IMR-90 (cell line): ENCODE measurements at places on chromosomes 3 and 15. TPM values are rescaled to one million over a fixed set of nuclear protein-coding genes. Genes with fewer than 3 reads are reported as not detected.

The STRC gene
- not detected in 2 replicates for total RNA-seq

The GOLIM4 gene
- 71.2 and 90.0 TPM in 2 replicates for total RNA-seq

The CASR gene
- not detected in 2 replicates for total RNA-seq

The COLQ gene
- under 0.01 and 0.18 TPM in 2 replicates for total RNA-seq

The MITF gene
- 13.3 and 16.7 TPM in 2 replicates for total RNA-seq

The IGSF10 gene
- total RNA-seq: under 0.01 TPM in 2 replicates

The ATP13A3 gene
- 154 and 284 TPM in 2 replicates for total RNA-seq

The NEK4 gene
- 16.9 and 24.7 TPM in 2 replicates for total RNA-seq

The CSPG4 gene
- total RNA-seq: 12.4 and 14.7 TPM in 2 replicates

The UQCC5 gene
- total RNA-seq: 1.1 and 1.4 TPM in 2 replicates

The CELF6 gene
- not detected in 2 replicates for total RNA-seq

The SRGAP3 gene
- total RNA-seq: 1.1 and 1.4 TPM in 2 replicates

The STRIT1 gene
- not detected in 2 replicates for total RNA-seq

The TRIM69 gene
- 7.7 and 8.1 TPM in 2 replicates for total RNA-seq

The KLHDC8B gene
- total RNA-seq: 16.1 and 16.5 TPM in 2 replicates

The SEMA3G gene
- total RNA-seq: not detected in 2 replicates

- no peaks in the 10 kb centered on the region for H3K36me3 ChIP-seq
- no peaks in the 10 kb centered on the region for H3K27me3 ChIP-seq
- H3K4me3 ChIP-seq: no peak overlapping the region
- DNase-seq: peak; percentile 55
- H3K4me1 ChIP-seq: peaks cover 19% of the 10 kb centered on the region
- peak overlapping the region; percentile 19; the same call in 1 of the 2 replicates for H3K27ac ChIP-seq
These were observed 29.1 kb upstream of the RASA2 start for GRCh38 chr3:141457624-141458236.

- H3K4me3 ChIP-seq: no peak overlapping the region
- no peaks in the 10 kb centered on the region for H3K4me1 ChIP-seq
- DNase-seq: no peak
- H3K27me3 ChIP-seq: peaks cover 2% of the 10 kb centered on the region
These were observed 100.4 kb downstream of the IMPG2 start for GRCh38 chr3:101219842-101220560.

- peaks cover 14% of the 10 kb centered on the region for H3K4me1 ChIP-seq
- no peak overlapping the region for H3K4me3 ChIP-seq
- no peaks in the 10 kb centered on the region for H3K27me3 ChIP-seq
These were observed 280.4 kb downstream of the ULK4 start for GRCh38 chr3:41681479-41681878.

DNA sequence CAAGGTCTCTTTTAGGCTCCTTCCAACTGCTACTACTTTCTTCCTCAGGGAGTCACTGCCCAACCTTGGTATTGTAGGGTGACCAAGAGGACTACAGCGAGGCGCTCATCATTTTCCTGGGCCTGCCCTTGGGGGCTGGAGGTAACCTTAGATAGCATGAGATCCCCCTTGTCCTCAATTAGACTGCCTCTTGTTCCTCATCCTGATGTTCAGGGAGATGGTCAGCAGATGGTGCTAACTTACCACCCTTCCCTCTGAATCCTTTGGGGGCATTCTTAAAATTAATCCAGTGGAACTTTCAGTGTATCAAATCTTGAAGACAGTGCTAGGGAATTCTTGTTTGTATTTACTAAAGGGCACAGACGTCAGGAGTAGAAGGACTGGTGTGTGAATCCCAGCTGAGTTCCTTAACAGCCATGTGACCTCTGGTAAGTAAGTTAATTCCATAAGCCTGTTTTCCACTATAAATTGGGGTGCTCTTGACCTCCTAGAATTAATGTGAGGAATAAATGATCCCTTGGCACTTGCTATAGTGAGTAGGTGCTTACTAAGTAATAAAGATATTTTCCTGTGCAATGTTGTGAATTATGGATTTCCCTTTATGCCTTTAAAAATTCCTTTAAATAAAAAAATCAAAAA, 4.1 kb upstream of the CLPX start:
- no peaks in the 10 kb centered on the region for H3K4me1 ChIP-seq
- no peaks in the 10 kb centered on the region for H3K36me3 ChIP-seq
- no peak overlapping the region for H3K27ac ChIP-seq
- no peak overlapping the region for H3K4me3 ChIP-seq

- no peaks in the 10 kb centered on the region for H3K36me3 ChIP-seq
- H3K27me3 ChIP-seq: no peaks in the 10 kb centered on the region
- no peak overlapping the region for H3K27ac ChIP-seq
- H3K4me1 ChIP-seq: peaks cover 24% of the 10 kb centered on the region
- H3K4me3 ChIP-seq: no peak overlapping the region
- DNase-seq: peak; percentile 87
These were observed 76.5 kb downstream of the CD200R1L start for GRCh38 chr3:112770032-112770626.

- H3K36me3 ChIP-seq: no peaks in the 10 kb centered on the region
- H3K4me1 ChIP-seq: peaks cover 2% of the 10 kb centered on the region; the same call in 1 of the 2 replicates
- H3K27me3 ChIP-seq: peaks cover 72% of the 10 kb centered on the region
- no peak for DNase-seq
These were observed 3.3 kb downstream of the CHRD start for GRCh38 chr3:184383033-184383740.

DNA sequence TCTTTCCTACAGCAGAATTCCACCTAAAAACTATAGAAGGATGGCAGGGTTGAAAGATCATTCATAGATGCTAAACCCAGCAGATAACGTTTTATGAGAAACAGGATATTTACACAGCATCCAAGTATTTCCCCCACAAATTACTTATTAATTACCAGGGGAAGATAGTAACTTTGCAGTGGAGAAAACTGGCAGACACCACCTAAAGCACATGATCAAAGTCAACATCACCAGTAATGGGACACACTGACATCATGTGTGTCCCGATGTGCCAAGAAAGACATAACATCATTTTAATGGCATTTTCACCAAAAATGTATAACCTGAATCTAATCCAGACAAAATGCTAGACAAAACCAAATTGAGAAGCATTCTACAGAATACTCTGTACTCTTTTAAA, 220.4 kb upstream of the THBS1 start:
- H3K27ac ChIP-seq: no peak overlapping the region
- peaks cover 22% of the 10 kb centered on the region for H3K4me1 ChIP-seq
- no peaks in the 10 kb centered on the region for H3K27me3 ChIP-seq
- H3K36me3 ChIP-seq: no peaks in the 10 kb centered on the region
- no peak for DNase-seq
- H3K4me3 ChIP-seq: no peak overlapping the region

GRCh38 chr3:57973715-57974477, 34.3 kb upstream of the FLNB start:
- peak overlapping the region; percentile 47 for H3K27ac ChIP-seq
- peaks cover 25% of the 10 kb centered on the region for H3K4me1 ChIP-seq
- no peaks in the 10 kb centered on the region for H3K36me3 ChIP-seq
- H3K27me3 ChIP-seq: no peaks in the 10 kb centered on the region

- no peaks in the 10 kb centered on the region for H3K27me3 ChIP-seq
- DNase-seq: peak; percentile 28
- peaks cover 3% of the 10 kb centered on the region; the same call in 1 of the 2 replicates for H3K4me1 ChIP-seq
- no peaks in the 10 kb centered on the region for H3K36me3 ChIP-seq
- no peak overlapping the region for H3K27ac ChIP-seq
These were observed 399.6 kb downstream of the NAALADL2 start for GRCh38 chr3:175258763-175259162.

DNA sequence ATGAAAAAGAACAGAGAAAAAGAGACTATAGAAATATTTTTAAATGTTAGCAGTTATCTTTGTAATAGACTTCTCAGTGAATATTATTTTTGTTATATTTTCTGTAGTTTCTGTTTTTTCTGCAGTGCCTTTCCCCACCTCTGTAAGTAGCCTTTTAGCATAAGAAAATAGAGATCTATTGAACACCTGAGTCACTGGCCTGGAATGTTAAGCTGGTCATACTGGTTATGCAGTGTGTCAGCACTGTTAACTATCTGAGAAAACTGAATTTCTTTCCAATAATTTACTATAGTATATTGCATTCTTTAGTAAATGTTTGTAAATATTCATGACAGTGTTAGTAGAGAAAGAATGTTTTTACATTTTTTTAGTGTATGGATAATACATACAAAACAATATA, 79.8 kb downstream of the NECTIN3 start:
- no peaks in the 10 kb centered on the region for H3K27me3 ChIP-seq
- no peak overlapping the region for H3K4me3 ChIP-seq
- peaks cover 3% of the 10 kb centered on the region for H3K4me1 ChIP-seq
- DNase-seq: peak; percentile 84
- H3K27ac ChIP-seq: no peak overlapping the region

- no peaks in the 10 kb centered on the region for H3K27me3 ChIP-seq
- no peak overlapping the region for H3K27ac ChIP-seq
- no peaks in the 10 kb centered on the region for H3K36me3 ChIP-seq
- DNase-seq: peak; percentile 18
These were observed 18.3 kb upstream of the ACTC1 start for GRCh38 chr15:34813446-34814190.

- DNase-seq: peak; percentile 61
- H3K27ac ChIP-seq: no peak overlapping the region
- H3K36me3 ChIP-seq: peaks cover 30% of the 10 kb centered on the region
- no peaks in the 10 kb centered on the region for H3K27me3 ChIP-seq
- H3K4me1 ChIP-seq: peaks cover 30% of the 10 kb centered on the region
- no peak overlapping the region for H3K4me3 ChIP-seq
These were observed 47.7 kb downstream of the CMSS1 start for GRCh38 chr3:99865321-99865720.

GRCh38 chr3:179116816-179117215, 31.3 kb upstream of the PIK3CA start:
- no peaks in the 10 kb centered on the region for H3K36me3 ChIP-seq
- no peaks in the 10 kb centered on the region for H3K27me3 ChIP-seq
- peaks cover 12% of the 10 kb centered on the region for H3K4me1 ChIP-seq
- H3K27ac ChIP-seq: no peak overlapping the region

- H3K4me3 ChIP-seq: no peak overlapping the region
- DNase-seq: peak; percentile 68
- peak overlapping the region; percentile 29; the same call in 1 of the 2 replicates for H3K27ac ChIP-seq
- H3K4me1 ChIP-seq: peaks cover 3% of the 10 kb centered on the region; the same call in 1 of the 2 replicates
- no peaks in the 10 kb centered on the region for H3K27me3 ChIP-seq
These were observed 348.2 kb downstream of the NAALADL2 start for GRCh38 chr3:175207361-175207760.

DNA sequence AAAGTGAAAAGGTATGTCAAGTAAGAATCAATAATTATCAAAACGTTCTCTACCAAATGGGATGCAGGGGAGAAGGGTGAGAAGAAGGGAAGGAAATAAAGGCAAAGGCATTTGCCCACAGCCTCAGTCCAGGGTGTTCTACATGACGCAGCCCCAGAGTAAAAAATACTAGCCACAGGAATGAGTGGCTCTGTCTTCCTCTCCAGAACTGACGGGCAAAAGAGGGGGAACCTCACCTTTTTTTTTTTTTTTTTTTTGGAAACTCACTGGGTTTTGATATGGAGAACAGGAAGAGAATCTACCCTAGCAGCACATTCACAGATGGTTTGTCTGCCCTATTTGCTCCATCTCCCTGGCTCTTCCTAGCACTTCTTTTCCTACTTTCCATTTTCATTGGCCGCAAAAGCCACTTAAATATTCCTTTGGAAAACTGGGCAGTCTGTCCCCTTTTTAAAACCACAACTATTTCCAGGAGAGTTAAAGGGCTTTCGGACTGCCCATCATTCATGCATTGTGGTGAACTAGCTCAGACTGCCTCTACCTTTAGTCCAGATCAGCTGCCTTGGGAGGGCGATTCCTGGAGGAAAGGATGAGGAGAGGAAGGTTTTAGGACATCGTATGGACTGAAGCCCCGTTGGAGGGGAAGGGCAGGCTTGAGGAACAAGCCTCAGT, 28.2 kb downstream of the B3GNT5 start:
- no peaks in the 10 kb centered on the region for H3K36me3 ChIP-seq
- DNase-seq: no peak
- H3K4me1 ChIP-seq: peaks cover 2% of the 10 kb centered on the region
- no peaks in the 10 kb centered on the region for H3K27me3 ChIP-seq
- no peak overlapping the region for H3K4me3 ChIP-seq
- H3K27ac ChIP-seq: no peak overlapping the region

- no peak overlapping the region for H3K4me3 ChIP-seq
- peak; percentile 39 for DNase-seq
- no peaks in the 10 kb centered on the region for H3K27me3 ChIP-seq
- H3K36me3 ChIP-seq: no peaks in the 10 kb centered on the region
- H3K27ac ChIP-seq: no peak overlapping the region
- H3K4me1 ChIP-seq: peaks cover 3% of the 10 kb centered on the region; the same call in 1 of the 2 replicates
These were observed 185.6 kb downstream of the PLCL2 start for GRCh38 chr3:17070161-17070959.

DNA sequence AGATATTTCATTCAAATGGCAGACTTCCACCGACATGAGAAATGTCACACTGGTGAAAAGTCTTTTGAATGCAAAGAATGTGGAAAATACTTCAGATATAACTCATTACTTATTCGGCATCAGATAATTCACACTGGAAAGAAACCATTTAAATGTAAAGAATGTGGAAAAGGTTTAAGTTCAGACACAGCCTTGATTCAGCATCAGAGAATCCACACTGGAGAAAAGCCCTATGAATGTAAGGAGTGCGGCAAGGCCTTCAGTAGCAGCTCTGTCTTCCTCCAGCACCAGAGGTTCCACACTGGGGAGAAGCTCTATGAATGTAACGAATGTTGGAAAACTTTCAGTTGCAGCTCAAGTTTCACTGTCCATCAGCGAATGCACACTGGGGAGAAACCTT, 8.6 kb upstream of the ZNF621 start:
- H3K4me3 ChIP-seq: no peak overlapping the region
- DNase-seq: peak; percentile 31
- no peaks in the 10 kb centered on the region for H3K36me3 ChIP-seq
- H3K27ac ChIP-seq: no peak overlapping the region
- H3K27me3 ChIP-seq: no peaks in the 10 kb centered on the region
- H3K4me1 ChIP-seq: 0 out of 2 replicates have a peak, but pooled peaks cover 2% of the 10 kb centered on the region

- H3K36me3 ChIP-seq: no peaks in the 10 kb centered on the region
- H3K4me3 ChIP-seq: no peak overlapping the region
- H3K27me3 ChIP-seq: no peaks in the 10 kb centered on the region
- no peak for DNase-seq
- H3K27ac ChIP-seq: no peak overlapping the region
- no peaks in the 10 kb centered on the region for H3K4me1 ChIP-seq
These were observed 218.7 kb upstream of the CHRNA7 start for GRCh38 chr15:31811641-31812040.

- peak; percentile 86 for DNase-seq
- H3K27me3 ChIP-seq: no peaks in the 10 kb centered on the region
- H3K36me3 ChIP-seq: no peaks in the 10 kb centered on the region
- H3K27ac ChIP-seq: no peak overlapping the region
- no peaks in the 10 kb centered on the region; the same call in 1 of the 2 replicates for H3K4me1 ChIP-seq
These were observed 280.7 kb downstream of the NFKBIZ start for GRCh38 chr3:102129760-102130608.

DNA sequence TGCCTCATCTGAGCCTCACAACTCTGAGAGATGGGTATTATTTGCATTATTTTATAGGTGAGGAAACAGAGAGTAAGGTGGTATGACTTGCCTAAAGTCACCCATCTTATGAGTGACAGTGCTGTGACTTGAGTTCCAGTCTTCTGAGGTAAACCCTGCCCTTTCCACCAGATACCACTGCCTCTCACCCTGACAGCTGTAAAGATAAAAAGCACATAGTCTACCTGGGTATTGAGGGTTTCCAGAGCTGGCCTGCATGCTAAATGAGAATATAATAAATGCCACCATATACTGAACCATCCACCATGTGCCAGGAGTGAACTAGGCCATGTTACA, 25.6 kb downstream of the RASGRP1 start:
- H3K4me1 ChIP-seq: peaks cover 13% of the 10 kb centered on the region
- H3K4me3 ChIP-seq: no peak overlapping the region
- no peak for DNase-seq
- H3K36me3 ChIP-seq: no peaks in the 10 kb centered on the region
- H3K27ac ChIP-seq: no peak overlapping the region
- H3K27me3 ChIP-seq: no peaks in the 10 kb centered on the region
